Left colon (tissue), 2 donors: ENCODE measurements at places on chromosomes 5 and 9. TPM values are rescaled to one million over a fixed set of nuclear protein-coding genes. Genes with fewer than 3 reads are reported as not detected.

The SPATA31C2 gene
- not detected for total RNA-seq

The CENPH gene
- 3.0 TPM for total RNA-seq

The OXCT1 gene
- 15.8 TPM for total RNA-seq

The PDE6A gene
- total RNA-seq = 4.7 TPM

The NR4A3 gene
- total RNA-seq = 3.8 TPM

The TAS2R1 gene
- not detected for total RNA-seq

The SH3RF2 gene
- 54.9 TPM for total RNA-seq

The VCAN gene
- total RNA-seq = 4.7 TPM

The C5 gene
- 1.9 TPM for total RNA-seq

The IDNK gene
- total RNA-seq = 13.4 TPM

The DBH gene
- not detected for total RNA-seq

The BTNL8 gene
- 33.0 TPM for total RNA-seq

The CDC14B gene
- total RNA-seq = 20.8 TPM

The IRX4 gene
- not detected for total RNA-seq

The N4BP3 gene
- 0.95 TPM for total RNA-seq

The CCIN gene
- total RNA-seq = not detected

The LAMC3 gene
- total RNA-seq = 0.82 TPM

The NOXA1 gene
- 33.3 TPM for total RNA-seq

The CDH9 gene
- not detected for total RNA-seq

The MRPS30 gene
- total RNA-seq = 46.0 TPM

The C9orf152 gene
- total RNA-seq = 54.3 TPM

The RAB14 gene
- 87.1 TPM for total RNA-seq

The PHF24 gene
- 0.12 TPM for total RNA-seq

The RAPGEF1 gene
- 61.2 TPM for total RNA-seq

The LHX3 gene
- not detected for total RNA-seq

The PCDHGB6 gene
- 2.2 TPM for total RNA-seq

The PTPDC1 gene
- 6.5 TPM for total RNA-seq

The MARVELD2 gene
- total RNA-seq = 56.6 TPM

The FYB1 gene
- total RNA-seq = 10.8 TPM

The C8G gene
- total RNA-seq = 3.9 TPM

The MYOT gene
- 3.2 TPM for total RNA-seq

The LIX1 gene
- 0.22 TPM for total RNA-seq

The GABRA6 gene
- not detected for total RNA-seq

The CEP78 gene
- total RNA-seq = 7.9 TPM

The AGPAT2 gene
- 211 TPM for total RNA-seq

The EIF4E1B gene
- not detected for total RNA-seq

The CRHBP gene
- 0.87 TPM for total RNA-seq

The F12 gene
- total RNA-seq = 11.3 TPM

The LPAR1 gene
- total RNA-seq = 25.7 TPM

The UNC5A gene
- not detected for total RNA-seq

The TMEM171 gene
- total RNA-seq = 104 TPM

The PNPLA7 gene
- total RNA-seq = 18.4 TPM

The LCN15 gene
- 15.9 TPM for total RNA-seq

The TAF11L5 gene
- not detected for total RNA-seq

The SOX30 gene
- total RNA-seq = 0.28 TPM

The LHX6 gene
- 2.1 TPM for total RNA-seq

The ERBIN gene
- total RNA-seq = 136 TPM

The TMEM232 gene
- 3.7 TPM for total RNA-seq

The FGF1 gene
- total RNA-seq = 0.70 TPM

The MELK gene
- total RNA-seq = 5.2 TPM

The ADCY2 gene
- total RNA-seq = 2.3 TPM

The PGM5 gene
- 56.8 TPM for total RNA-seq

The RAB3C gene
- total RNA-seq = 2.2 TPM

The SPARC gene
- 178 TPM for total RNA-seq

The SLC23A1 gene
- total RNA-seq = 5.9 TPM

The STK32A gene
- 0.64 TPM for total RNA-seq

The IL5 gene
- total RNA-seq = not detected

The IRX1 gene
- total RNA-seq = not detected

The IL4 gene
- not detected for total RNA-seq

The ACOT12 gene
- not detected for total RNA-seq
